T-helper 2 cell treated with Interferon-gamma antibody and Interleukin-4, amounts not matched to agents 5 μg/mL and 100 μg/mL, for 36 hours (primary cell): ENCODE measurements at places on chromosomes 7 and 10.

- DNase-seq: no peak
These were observed 72.8 kb downstream of the FGFR2 start for GRCh38 chr10:121525251-121526134.

- DNase-seq: no peak
These were observed 1279.2 kb upstream of the AUTS2 start for GRCh38 chr7:68319061-68319460.

GRCh38 chr7:12025246-12025645, 185.8 kb upstream of the TMEM106B start:
- no peak for DNase-seq

DNA sequence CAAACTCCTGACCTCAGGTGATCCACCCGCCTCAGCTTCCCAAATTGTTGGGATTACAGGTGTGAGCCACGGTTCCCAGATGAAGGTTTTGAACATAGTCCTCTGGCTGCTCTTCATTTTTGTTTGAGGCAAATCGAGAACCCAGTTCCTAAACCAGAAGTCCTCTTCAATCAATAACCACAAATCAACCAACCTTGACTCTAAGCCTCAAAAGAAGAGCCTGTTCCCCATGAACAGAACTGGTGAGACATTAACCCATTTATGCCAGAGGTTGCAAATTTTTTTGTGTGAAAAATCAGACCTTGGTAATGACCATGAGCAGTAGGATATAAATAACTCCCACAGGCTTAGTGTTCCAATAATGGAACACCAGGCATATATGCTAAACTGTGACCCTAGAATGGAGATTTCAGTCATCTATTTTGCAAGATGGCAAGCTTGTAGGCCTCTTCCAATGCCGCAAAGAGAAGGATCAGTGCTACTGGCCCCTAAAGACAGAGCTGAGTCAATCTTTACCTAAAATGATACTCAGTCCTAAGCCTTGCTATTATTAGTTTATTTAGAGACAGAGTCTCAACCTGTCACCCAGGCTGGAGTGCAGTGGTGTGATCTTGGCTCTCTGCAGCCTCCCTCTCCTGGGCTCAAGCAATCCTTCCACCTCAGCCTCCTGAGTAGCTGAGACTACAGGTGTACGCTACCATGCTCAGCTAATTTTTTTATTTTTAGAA, 15.9 kb downstream of the KPNA7 start:
- no peak for DNase-seq

DNA sequence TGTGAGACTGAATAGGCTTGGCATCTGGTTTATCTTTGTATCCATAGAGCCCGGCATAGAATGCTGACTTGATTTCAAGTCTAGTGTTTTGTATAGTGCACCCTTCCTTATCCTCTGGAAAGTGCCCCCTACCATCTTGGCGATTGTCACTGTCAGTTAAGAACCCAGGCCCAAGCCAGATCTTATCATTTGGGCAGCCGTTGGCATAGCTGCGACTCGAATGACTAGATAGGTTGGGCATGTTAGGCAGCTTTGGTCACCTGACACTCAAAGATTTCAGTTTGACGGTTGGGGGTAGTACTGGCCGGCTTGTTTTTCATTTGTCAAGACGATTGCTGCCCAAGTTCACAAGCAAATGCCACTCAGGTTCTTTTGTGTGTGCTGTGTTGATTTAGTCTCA, 6.6 kb downstream of the NIPSNAP2 start:
- no peak for DNase-seq

- no peak for DNase-seq
These were observed 4.3 kb downstream of the BZW2 start for GRCh38 chr7:16650266-16650665.

GRCh38 chr7:66500087-66500486, 128.6 kb upstream of the KCTD7 start:
- DNase-seq: no peak

DNA sequence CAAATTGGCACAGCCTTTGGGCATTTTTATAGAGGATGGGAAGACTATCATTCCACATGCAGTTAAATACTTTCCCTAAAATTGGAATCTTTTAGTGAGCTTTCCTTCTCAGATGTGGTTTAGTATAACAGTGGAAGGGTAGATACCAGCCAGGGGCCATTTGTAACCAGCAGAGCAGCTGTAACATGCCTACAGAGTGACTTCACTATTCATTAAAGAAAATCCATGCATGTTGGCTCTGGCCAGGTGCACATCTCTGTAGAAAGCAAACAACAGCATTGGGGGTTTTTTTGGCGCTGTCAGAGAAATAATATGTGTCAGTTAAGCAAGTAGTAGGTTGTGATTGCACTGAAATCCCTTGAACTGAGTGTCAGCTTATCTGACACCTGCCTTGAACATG, 115.6 kb downstream of the LHFPL3 start:
- DNase-seq: no peak

DNA sequence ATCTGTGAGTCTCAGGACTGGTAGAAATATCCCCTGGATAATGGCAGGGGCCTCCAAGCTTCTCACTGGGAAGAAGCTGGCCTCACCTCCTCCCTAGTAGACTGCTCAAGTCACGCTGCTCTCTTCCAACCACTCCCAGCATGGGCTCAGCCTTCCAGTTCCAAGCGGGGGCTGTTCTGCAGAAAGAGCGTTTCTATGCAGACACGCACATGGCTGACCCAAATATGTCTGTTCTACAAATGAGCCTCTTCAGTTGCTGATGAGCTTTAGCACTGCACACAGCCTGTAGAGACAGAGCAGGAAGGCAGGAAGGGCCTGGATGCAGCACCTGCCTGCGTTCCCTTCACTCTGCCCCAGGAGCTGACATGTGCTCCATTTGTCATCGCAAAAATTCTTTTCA, 523.9 kb upstream of the MGMT start:
- DNase-seq: no peak

- DNase-seq: no peak
These were observed 111.4 kb upstream of the PPIF start for GRCh38 chr10:79235765-79236432.

- DNase-seq: no peak
These were observed 20.9 kb upstream of the ACSL5 start for GRCh38 chr10:112353046-112353445.

DNA sequence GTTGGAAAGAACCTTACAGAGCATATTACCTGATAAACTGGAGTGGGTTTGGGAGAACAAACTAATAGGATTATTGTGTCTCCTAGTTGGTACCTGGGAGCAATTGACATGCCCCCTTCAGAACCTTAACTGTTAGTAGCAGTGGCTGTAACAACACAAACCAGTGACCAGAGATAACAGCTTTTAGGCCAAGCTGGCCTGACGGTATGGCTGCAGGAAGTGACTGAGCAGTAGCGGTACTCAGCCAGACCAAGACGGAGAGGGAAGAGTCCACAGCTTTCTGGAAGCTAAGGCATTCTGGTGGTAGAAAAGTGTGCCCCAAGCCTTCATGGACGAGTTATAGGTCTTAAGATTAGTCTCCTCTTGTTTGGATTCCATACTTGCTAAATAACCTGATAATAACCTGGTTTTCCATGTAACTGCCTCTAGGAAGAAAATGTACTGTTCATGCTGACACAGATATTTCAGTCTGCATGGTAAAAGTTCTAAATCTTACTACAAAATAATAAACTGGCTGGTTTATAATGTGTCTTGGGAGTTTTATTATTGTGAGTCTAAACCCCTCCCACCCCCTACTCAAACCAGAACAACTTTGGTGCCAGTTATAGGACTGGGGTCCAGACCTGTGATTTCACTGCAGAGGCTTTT, 11.3 kb downstream of the NOLC1 start:
- no peak for DNase-seq

- no peak for DNase-seq
These were observed 21.2 kb downstream of the DMTF1 start for GRCh38 chr7:87173471-87173870.

DNA sequence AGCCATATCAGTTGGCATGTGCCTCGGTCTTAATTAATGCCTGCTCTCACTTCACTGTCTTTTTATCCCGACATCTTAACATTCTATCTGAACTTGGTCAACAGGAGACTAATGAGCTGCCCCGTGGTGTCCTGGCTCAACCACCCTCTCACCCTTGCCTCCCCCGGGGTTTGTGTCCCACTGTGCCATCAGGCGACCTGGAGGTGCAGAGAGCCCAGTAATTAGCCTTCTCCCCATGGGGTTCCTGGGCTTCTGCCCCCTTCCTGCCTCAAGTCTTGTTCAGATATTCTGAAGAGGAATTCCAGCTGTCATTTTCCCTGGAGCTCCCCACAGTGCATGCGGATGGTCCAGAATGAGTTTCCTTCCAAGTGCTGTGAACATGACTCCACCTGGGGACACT, 10.1 kb upstream of the JAKMIP3 start:
- DNase-seq: no peak

GRCh38 chr7:156963472-156963871, 14.0 kb downstream of the NOM1 start:
- no peak for DNase-seq

DNA sequence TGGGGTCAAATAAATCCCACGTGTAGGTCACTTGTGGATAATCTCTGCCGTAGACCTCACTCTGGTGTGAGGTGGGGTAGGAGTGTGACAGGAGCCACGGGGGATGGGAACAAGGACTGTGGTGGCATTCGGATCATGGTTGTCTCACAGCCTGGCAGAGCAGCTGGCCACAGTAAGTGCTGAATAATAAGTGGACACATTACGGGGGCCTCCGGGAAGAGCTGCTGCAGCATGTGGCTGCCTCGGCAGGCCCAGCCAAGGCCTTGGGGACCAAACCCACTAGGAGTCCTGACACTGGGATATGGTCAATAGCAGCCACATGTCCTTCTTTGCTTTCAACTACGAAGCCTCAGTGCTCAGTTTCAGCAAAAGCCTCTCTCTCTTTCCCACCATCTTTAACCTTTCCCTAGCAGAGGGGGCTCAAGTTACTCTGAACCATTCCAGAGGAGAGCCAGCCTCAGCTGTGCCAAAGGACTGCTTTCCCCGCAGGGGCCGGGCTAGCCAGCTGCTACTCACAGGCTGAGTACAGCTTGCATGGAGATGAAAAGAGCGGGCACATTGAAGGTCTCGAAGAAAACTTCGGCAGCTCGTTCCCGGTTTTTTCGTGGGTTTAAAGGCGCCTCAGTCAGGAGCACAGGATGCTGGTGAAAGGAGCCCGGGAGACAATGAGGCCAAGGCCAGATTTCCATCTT, 17.3 kb downstream of the ACTR1A start:
- DNase-seq: no peak

GRCh38 chr10:92849576-92850090, 1.3 kb downstream of the EXOC6 start:
- no peak for DNase-seq

GRCh38 chr7:18803923-18804322, 308.4 kb downstream of the HDAC9 start:
- no peak for DNase-seq

DNA sequence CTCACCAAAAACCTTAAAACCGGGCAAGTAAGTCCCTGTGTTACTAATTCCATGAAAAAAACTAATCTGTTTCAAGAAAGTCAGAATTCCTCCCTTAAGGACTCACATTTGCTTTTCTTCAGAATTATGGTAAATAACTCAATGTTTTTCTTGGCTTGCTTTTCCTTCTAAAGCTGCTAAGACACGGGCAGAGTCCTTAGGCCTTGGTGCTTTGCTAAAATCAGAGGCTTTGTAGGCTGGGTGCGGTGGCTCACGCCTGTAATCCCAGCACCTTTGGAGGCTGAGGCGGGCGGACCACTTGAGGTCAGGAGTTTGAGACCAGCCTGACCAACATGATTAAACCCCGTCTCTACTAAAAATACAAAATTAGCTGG, 32.0 kb downstream of the GNA12 start:
- no peak for DNase-seq

GRCh38 chr7:69002416-69002815, 595.9 kb upstream of the AUTS2 start:
- DNase-seq: no peak

DNA sequence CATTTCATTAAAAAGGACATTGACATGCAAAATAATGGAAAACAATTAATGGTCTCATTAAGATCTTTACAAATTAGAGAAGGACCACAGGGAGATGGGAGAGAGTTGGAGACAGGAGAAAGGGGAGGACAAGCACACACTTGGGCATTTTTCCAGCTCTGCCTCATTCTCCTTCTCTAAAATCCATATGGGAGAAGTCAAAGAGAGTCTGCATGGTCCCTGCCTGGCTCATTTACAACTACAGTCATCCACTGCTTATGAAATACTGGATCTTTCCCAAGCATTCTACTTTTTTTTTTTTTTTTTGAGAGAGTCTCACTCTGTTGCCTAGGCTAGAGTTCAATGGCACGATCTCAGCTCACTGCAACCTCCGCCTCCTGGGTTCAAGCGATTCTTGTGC, 518.9 kb upstream of the CELF2 start:
- DNase-seq: no peak

- no peak for DNase-seq
These were observed 106.4 kb downstream of the AMPH start for GRCh38 chr7:38524786-38525185.

GRCh38 chr10:8437896-8438295, 383.4 kb downstream of the GATA3 start:
- no peak for DNase-seq

DNA sequence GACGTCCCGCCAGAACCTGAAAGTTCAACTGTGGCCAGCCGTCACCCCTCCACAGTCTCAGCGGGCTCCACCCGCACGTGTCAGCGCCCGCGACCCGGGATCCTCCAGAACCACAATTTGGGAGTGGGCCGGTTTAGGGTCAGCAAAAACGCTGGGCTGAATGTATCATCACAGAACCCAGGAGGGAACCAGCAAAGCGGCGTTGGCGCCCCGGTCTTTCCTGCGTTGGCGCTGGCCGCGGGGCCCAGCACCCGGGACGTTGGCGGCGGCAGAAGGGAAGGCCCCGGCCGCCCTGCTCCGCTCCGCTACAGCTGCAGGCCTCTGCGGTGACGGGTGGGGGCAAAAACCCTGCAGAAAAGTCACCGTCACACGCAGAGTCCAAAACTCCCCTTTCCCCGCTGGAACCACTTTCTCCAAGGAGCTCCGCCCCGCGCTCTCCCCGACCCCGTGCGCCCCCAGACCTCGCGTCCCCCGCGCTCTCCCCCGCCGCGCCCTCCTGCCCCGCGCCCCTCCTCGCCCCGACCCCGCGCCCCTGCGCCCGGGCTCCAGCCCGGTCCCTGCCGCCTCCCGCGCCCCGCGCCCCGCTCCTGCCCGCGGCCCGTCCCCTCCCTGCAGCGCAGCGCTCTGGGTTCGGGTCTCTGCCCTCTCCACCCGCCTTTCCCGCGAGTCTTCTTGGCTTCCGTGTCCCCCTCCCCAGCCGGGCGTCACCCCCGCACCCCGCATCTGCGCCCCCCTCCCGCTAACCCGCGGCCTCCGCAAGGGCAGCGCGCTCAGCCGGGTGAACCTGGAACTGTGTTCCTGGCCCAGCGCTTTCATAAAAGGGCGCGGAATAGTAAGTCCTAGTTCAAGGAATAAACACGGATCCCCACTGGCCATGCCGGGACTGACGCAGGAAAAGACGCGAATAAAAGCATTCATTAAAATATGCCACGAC, 24.0 kb upstream of the RNF32 start:
- DNase-seq: peak; percentile 38

DNA sequence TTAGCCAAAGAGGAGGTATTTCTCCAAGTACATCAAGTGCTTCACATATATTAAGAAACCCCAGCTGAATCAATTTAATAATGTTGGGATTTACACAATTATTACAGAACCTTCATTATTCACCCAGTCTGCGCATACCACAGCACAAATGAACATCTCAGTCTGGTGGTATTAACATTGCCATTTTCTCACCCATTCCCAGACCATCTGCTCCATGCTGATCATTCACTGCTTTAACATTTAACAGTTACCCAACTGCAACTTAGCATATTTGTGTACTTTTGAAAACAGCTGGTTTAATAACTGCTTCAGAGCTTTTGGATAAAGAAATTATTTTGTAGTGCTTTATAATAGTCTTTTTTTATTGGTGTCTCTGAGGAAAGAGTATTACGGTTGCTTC, 1072.1 kb downstream of the NXPH1 start:
- DNase-seq: no peak
